ENCODE measurements at places on chromosomes 1 and 21. TPM values are rescaled to one million over a fixed set of nuclear protein-coding genes. Genes with fewer than 3 reads are reported as not detected.

The TDRD10 gene
- polyA plus RNA-seq, result 2.0 TPM

The IFNLR1 gene
- 4.2 TPM for polyA plus RNA-seq

The RAB3B gene
- 3.2 TPM for polyA plus RNA-seq

The NKAIN1 gene
- polyA plus RNA-seq, result 0.36 TPM

The TACSTD2 gene
- polyA plus RNA-seq, result 1.9 TPM

The CHIA gene
- polyA plus RNA-seq, result not detected

The GBP7 gene
- polyA plus RNA-seq, result not detected

The TMCO1 gene
- 41.8 TPM for polyA plus RNA-seq

The SHE gene
- 5.7 TPM for polyA plus RNA-seq

The C1QC gene
- 94.3 TPM for polyA plus RNA-seq

The SYCP1 gene
- polyA plus RNA-seq, result not detected

The PTGS2 gene
- polyA plus RNA-seq, result 8.1 TPM

The TRIM17 gene
- not detected for polyA plus RNA-seq

The BGLAP gene
- 1.0 TPM for polyA plus RNA-seq

The CYP4A11 gene
- not detected for polyA plus RNA-seq

The CHI3L1 gene
- polyA plus RNA-seq, result 28.8 TPM

The RNF2 gene
- 6.0 TPM for polyA plus RNA-seq

The SERINC2 gene
- polyA plus RNA-seq, result 219 TPM

The PRDX1 gene
- 517 TPM for polyA plus RNA-seq

The WARS2 gene
- polyA plus RNA-seq, result 8.7 TPM

The SAMD11 gene
- polyA plus RNA-seq, result 4.9 TPM

The DENND2D gene
- polyA plus RNA-seq, result 34.2 TPM

The PANK4 gene
- polyA plus RNA-seq, result 25.4 TPM

The NBPF4 gene
- 0.20 TPM for polyA plus RNA-seq

The FNBP1L gene
- polyA plus RNA-seq, result 15.6 TPM

The HSPA6 gene
- 2.3 TPM for polyA plus RNA-seq

The LINGO4 gene
- 0.13 TPM for polyA plus RNA-seq

The SLC25A34 gene
- 16.0 TPM for polyA plus RNA-seq

The RNF186 gene
- polyA plus RNA-seq, result 13.8 TPM

The LAMB3 gene
- 21.0 TPM for polyA plus RNA-seq

The MDM4 gene
- 1.2 TPM for polyA plus RNA-seq

The RIMKLA gene
- 6.6 TPM for polyA plus RNA-seq

All from sigmoid colon (tissue), 7 donors.